Endodermal cell (in vitro differentiated cells): ENCODE measurements at places on chromosomes 2 and 18. TPM values are rescaled to one million over a fixed set of nuclear protein-coding genes. Genes with fewer than 3 reads are reported as not detected.

Gene RESP18
- total RNA-seq, result not detected in 2 replicates

Gene GPR55
- total RNA-seq, result 5.6 and 7.5 TPM in 2 replicates

Gene NCKAP1
- total RNA-seq, result 133 to 138 TPM (median 136 TPM) in 3 replicates

Gene PLGLB1
- total RNA-seq, result not detected in 3 replicates

Gene SNTG2
- 1.7 to 4.1 TPM (median 2.8 TPM) in 3 replicates for total RNA-seq

Gene CRYGC
- total RNA-seq, result not detected in 2 replicates

Gene GLI2
- total RNA-seq, result 17.0 and 21.1 TPM in 2 replicates

Gene ERBB4
- 133 and 158 TPM in 2 replicates for total RNA-seq

DNA sequence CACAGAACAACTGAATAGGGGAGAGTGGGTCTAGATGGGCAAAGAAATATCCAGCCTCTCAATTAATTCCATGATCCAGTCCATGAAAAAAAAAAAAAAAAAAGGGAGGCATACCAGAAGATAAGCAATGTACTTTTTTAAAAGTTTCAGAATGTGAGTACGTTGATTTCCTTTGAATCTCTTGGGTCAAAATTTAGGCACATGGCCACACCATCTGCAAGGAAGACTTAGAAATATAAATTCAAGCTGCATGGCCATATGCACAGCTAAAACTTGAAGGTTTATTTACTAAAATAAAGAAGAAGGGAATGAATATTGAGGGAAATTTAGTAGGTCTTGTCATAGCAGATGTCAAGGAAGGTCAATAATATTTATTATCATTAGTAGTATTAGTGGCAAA, 286.5 kb upstream of the CDH7 start:
- DNase-seq, result no peak
- no peak overlapping the region for H3K4me3 ChIP-seq
- H3K27ac ChIP-seq, result no peak overlapping the region
- H3K27me3 ChIP-seq, result no peaks in the 10 kb centered on the region
- no peaks in the 10 kb centered on the region for H3K36me3 ChIP-seq

- DNase-seq, result no peak
- no peaks in the 10 kb centered on the region for H3K27me3 ChIP-seq
- no peaks in the 10 kb centered on the region for H3K4me1 ChIP-seq
These were observed 603.3 kb downstream of the TDRD15 start for GRCh38 chr2:21727101-21727500.

DNA sequence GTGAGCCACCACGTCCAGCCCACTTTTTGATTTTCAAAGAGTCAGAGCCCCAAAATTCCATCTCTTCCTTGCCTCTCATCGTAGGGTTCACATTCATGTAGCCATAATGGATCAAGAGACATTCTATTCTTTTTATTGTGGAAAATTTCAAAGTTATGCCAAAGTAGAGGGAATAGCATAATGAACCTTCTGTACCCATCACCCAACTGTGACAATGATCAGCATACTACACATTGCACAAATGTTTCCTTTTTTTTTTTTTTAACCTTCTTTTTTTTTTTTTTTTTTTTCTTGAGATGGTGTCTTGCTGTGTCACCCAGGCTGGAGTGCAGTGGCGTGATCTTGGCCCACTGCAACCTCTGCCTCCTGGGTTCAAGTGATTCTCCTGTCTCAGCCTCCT, 162.4 kb downstream of the EML6 start:
- H3K4me1 ChIP-seq, result no peaks in the 10 kb centered on the region
- H3K36me3 ChIP-seq, result no peaks in the 10 kb centered on the region
- no peak for DNase-seq
- no peak overlapping the region for H3K4me3 ChIP-seq

GRCh38 chr2:162449471-162449870, 105.5 kb downstream of the GCA start:
- H3K4me1 ChIP-seq, result no peaks in the 10 kb centered on the region
- H3K36me3 ChIP-seq, result no peaks in the 10 kb centered on the region
- no peak for DNase-seq
- no peaks in the 10 kb centered on the region for H3K27me3 ChIP-seq

- no peaks in the 10 kb centered on the region for H3K4me1 ChIP-seq
- no peak overlapping the region for H3K4me3 ChIP-seq
- no peaks in the 10 kb centered on the region for H3K27me3 ChIP-seq
- no peak overlapping the region for H3K27ac ChIP-seq
These were observed 154.4 kb upstream of the EPAS1 start for GRCh38 chr2:46142546-46143428.

GRCh38 chr2:5076599-5076998, 615.6 kb upstream of the SOX11 start:
- H3K27me3 ChIP-seq, result no peaks in the 10 kb centered on the region
- H3K36me3 ChIP-seq, result no peaks in the 10 kb centered on the region
- H3K27ac ChIP-seq, result no peak overlapping the region
- no peak overlapping the region for H3K4me3 ChIP-seq
- peaks cover 6% of the 10 kb centered on the region for H3K4me1 ChIP-seq

- DNase-seq, result no peak
- peaks cover 94% of the 10 kb centered on the region for H3K36me3 ChIP-seq
- H3K27ac ChIP-seq, result no peak overlapping the region
- H3K4me1 ChIP-seq, result no peaks in the 10 kb centered on the region
- no peaks in the 10 kb centered on the region for H3K27me3 ChIP-seq
These were observed 149.2 kb downstream of the PLEKHA3 start for GRCh38 chr2:178629463-178629862.

DNA sequence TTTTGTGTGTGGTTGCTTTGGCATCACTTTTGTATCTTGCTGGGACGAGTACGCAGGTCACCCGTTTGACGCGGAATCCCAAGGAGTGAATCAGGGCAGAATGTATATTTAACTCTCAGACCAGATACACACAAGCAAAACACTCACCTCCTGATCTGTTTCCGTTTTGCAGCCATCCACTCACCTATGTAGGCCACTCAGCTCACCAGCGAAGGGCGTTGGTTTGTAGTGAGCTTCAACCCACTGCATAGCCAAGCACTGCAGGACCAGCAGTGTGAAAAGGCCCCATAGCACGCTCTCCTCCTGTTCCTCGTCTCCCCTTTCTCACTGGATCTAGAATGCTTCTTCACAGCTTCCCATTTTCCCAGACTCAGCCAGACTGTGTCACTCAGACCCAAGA, 58.3 kb downstream of the ZNF532 start:
- no peak for DNase-seq
- peaks cover 90% of the 10 kb centered on the region for H3K36me3 ChIP-seq
- peaks cover 9% of the 10 kb centered on the region for H3K4me1 ChIP-seq
- no peak overlapping the region for H3K27ac ChIP-seq

DNA sequence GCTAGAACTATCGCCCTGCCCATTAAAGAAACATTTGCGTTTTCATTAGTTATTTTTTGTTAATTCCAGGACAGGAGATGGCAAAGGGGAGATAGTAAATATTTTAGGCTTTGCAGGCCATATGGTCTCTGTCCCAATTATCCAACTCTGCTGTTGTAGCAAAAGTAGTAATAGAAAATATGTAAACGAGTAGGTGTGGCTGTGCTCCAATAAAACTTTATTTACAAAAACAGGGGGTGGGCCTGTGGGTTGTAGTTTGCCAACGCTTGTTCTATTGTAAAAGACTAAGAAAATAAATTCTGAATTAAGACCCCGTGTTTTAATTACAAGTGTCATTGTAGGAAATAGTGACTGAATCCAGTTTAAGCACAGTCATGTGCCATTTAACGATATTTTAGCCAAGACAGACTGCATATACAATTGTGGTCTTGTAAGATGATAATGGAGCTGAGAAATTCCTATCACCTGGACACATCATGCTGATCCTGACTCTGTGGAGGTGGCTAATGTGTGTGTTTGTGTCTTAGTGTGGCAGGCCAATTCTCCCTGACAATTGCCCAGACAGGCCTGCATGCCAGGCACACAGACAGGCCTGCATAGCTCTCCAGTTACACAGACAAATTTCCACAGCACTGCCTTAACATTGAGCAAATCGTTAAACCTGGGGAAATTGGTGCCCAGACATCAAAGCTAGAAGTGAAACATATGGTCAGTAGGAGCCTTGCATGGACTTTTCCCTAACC, 76.4 kb downstream of the SKA1 start:
- no peaks in the 10 kb centered on the region for H3K27me3 ChIP-seq
- DNase-seq, result no peak
- no peaks in the 10 kb centered on the region for H3K36me3 ChIP-seq

DNA sequence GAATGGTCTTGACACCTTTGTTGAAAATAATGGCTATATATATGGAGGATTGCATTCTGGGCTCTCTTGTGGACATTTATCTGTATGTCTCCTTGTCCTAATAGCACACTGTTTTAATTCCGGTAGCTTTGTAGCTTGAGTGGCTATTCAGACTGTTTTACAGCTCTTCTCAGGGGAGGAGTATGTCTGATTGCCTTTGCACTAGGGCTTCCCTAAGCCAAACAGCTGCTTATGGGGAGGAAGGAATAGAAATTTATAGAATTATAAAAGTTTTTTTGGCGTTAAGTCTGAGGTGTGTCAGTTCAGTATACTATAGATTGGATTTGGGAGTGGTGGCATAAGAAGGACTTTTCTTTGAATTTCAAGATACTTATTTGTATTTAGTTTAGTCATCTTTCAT, 12.6 kb downstream of the SEH1L start:
- no peaks in the 10 kb centered on the region for H3K27me3 ChIP-seq
- H3K4me3 ChIP-seq, result no peak overlapping the region
- no peak overlapping the region for H3K27ac ChIP-seq
- no peak for DNase-seq

DNA sequence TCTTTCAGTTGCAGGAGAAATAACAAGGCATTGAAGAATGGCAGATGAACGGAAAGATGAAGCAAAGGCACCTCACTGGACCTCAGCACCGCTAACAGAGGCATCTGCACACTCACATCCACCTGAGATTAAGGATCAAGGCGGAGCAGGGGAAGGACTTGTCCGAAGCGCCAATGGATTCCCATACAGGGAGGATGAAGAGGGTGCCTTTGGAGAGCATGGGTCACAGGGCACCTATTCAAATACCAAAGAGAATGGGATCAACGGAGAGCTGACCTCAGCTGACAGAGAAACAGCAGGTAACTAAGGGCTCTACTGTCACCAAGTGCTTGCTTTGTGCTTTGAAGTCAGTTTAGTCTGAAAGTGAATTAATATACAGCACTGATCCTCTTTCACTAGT, 118.5 kb upstream of the UNC80 start:
- no peaks in the 10 kb centered on the region for H3K36me3 ChIP-seq
- H3K27me3 ChIP-seq, result no peaks in the 10 kb centered on the region
- no peaks in the 10 kb centered on the region for H3K4me1 ChIP-seq

- H3K4me1 ChIP-seq, result no peaks in the 10 kb centered on the region
- H3K36me3 ChIP-seq, result no peaks in the 10 kb centered on the region
- H3K4me3 ChIP-seq, result no peak overlapping the region
- no peak for DNase-seq
- no peak overlapping the region for H3K27ac ChIP-seq
These were observed 349.1 kb upstream of the MAP2 start for GRCh38 chr2:209074711-209075110.

GRCh38 chr2:47784352-47784851, 1.5 kb downstream of the MSH6 start:
- H3K4me3 ChIP-seq, result peak overlapping the region; percentile 87
- H3K27me3 ChIP-seq, result no peaks in the 10 kb centered on the region
- H3K4me1 ChIP-seq, result peaks cover under 1% of the 10 kb centered on the region

GRCh38 chr18:8799596-8800441, 94.5 kb downstream of the MTCL1 start:
- H3K36me3 ChIP-seq, result no peaks in the 10 kb centered on the region
- no peak overlapping the region for H3K4me3 ChIP-seq
- H3K27ac ChIP-seq, result peak overlapping the region; percentile 42
- H3K27me3 ChIP-seq, result peaks cover 42% of the 10 kb centered on the region

GRCh38 chr2:140117386-140117785, 1337.2 kb upstream of the NXPH2 start:
- H3K27me3 ChIP-seq, result no peaks in the 10 kb centered on the region
- no peak overlapping the region for H3K27ac ChIP-seq
- no peaks in the 10 kb centered on the region for H3K36me3 ChIP-seq
- H3K4me3 ChIP-seq, result no peak overlapping the region
- H3K4me1 ChIP-seq, result no peaks in the 10 kb centered on the region
- no peak for DNase-seq
